Cardiac fibroblast (primary cell): ENCODE measurements at places on chromosomes 6 and 20.
A peak's percentile ranks its signal among the peaks of the same experiment; 100 is the strongest.

- DNase-seq = no peak
Measured at GRCh38 chr20:44247131-44247571, at the start of gene GDAP1L1. Gene GDAP1L1, plus strand, starts transcription at chr20:44247308. Its CDS starts 27 bp downstream, at chr20:44247335.

DNA sequence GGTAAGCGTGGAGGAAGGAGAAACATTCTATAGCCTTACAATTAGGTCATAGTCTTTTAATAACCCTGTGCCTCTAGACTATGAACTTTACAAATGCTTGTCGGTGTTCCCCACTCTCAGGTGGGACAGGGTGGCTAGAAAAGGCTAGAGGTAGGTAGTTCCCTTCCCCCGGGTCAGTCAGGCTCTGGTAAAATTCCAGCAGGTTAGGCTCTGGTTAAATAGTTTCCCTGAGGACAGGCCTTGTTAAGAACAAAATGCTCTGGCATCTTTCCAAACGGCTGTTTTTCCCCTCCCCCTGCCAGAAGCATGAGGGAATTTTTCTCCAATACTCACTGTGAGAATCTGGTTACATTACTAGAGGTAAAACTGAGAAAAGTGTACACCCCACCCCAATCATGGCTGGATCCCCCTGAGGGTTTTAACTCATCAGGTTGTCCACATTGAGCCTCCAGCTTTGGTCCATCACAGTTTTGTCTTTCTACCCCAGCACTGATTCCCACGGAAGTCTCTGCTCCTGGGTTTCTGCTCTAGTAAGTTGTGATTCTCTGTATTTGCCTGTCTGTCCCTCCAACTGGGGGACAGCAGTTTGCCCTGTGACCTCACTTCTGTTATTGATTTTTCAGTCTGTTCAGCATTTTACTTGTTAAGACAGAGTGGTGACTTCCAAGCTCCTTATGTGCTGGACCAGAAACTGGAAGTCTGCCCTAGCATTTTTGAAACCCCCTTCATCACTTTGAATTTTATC is 84.7 kb upstream of the ADGRF1 start:
- DNase-seq = peak; percentile 60

- DNase-seq = no peak
Measured at GRCh38 chr20:10132387-10132786, 86.2 kb upstream of the SNAP25 start.

DNA sequence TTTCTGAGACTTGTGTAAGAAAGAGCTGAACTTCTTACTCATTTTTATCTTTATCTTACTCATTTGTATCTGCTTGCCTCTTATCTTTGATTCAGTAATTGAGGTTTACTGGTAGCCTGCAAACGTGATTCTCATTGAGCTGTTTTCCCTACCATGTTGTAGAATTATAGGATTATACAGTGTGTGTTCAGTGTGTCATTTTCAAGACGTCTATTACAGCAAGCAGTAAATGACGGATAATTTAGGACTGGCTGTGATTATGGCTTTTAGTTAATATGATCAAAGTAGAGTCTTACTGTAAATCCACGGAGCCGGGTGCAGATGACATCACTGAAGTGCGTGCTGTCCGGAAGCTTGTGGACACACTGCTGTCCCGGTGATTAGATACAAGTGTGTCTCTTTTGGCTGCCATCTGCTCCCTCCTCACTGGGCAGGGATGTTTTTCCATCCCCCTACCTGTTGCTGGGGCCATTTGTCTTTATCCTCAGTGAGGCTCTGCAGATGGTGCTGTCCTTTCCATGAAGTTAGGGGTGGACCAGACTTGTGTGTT is 6.0 kb downstream of the NELFCD start:
- DNase-seq = no peak

GRCh38 chr6:155505608-155505989 is 50.0 kb upstream of the NOX3 start:
- DNase-seq = peak; percentile 33

GRCh38 chr20:35307666-35308653 is 15.7 kb upstream of the FAM83C start:
- DNase-seq = peak; percentile 82

- DNase-seq = no peak
Measured at GRCh38 chr6:33996120-33996475, 149.8 kb downstream of the GRM4 start.

DNA sequence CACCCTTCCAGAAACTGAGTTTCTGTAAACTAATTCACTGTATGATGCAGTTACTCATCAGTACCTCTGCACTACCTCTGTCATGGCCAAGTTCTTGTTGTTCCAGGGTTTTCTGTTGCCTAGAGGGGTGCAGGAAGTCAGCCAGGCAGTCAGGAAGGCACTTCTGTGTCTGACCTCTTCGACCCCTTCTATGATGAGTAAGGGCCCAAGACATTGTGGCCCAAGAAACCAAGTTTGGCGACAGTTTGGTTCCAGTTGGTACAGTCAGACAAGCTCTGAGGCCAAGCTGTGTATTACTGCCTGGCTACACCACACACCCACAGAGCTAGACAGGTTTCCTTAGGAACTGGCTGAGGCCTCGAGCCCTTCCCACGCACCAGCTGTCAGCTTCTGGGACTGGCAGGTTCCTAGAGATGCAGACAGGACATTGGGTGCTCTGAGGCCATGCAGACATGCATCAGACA is 41.2 kb downstream of the TRAF3IP2 start:
- peak; percentile 60 for DNase-seq

DNA sequence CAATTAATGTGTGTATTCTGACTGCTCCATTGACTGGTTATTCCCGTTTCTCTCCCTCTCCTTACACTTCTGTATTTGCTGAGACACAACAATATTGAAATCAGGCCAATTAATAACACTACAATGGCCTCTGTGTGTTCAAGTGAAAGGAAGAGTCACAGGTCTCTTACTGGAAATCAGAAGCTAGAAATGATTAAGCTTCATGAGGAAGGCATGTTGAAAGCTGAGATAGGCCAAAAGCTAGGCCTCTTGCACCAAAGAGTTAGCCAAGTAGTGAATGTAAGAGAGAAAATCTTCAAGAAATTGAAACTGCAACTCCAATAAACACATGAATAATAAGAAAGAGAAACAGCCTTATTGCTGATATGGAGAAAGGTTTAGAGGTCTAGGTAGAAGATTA is 489.5 kb upstream of the CITED2 start:
- DNase-seq = no peak

GRCh38 chr6:144336900-144337299 is 51.8 kb downstream of the UTRN start:
- no peak for DNase-seq

- no peak for DNase-seq
Measured at GRCh38 chr6:25410102-25410501, 130.9 kb downstream of the CARMIL1 start.

- DNase-seq = no peak
Measured at GRCh38 chr6:136566007-136566487, 15.8 kb upstream of the MAP7 start.

- DNase-seq = no peak
Measured at GRCh38 chr20:52256454-52256853, 64.9 kb upstream of the ZFP64 start.

DNA sequence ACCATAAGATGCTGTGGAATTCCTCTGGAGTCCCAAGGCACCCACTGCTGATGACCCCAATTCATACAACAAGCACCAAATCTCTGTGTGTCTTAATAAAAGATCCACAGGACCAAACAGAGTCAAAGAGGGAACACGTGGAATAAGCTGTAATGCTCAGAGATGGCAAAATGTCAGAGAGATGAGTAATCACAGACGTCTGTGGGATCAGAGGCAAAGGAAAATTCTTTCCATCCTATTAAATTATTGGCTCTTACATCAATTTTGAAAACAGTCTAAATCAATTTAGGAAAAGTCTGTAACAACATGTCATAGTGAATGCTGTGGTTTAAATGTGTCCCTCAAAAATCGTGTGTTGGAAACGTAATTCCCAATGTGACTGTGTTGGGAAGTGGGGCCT is 17.5 kb upstream of the SAMD3 start:
- DNase-seq = peak; percentile 54

DNA sequence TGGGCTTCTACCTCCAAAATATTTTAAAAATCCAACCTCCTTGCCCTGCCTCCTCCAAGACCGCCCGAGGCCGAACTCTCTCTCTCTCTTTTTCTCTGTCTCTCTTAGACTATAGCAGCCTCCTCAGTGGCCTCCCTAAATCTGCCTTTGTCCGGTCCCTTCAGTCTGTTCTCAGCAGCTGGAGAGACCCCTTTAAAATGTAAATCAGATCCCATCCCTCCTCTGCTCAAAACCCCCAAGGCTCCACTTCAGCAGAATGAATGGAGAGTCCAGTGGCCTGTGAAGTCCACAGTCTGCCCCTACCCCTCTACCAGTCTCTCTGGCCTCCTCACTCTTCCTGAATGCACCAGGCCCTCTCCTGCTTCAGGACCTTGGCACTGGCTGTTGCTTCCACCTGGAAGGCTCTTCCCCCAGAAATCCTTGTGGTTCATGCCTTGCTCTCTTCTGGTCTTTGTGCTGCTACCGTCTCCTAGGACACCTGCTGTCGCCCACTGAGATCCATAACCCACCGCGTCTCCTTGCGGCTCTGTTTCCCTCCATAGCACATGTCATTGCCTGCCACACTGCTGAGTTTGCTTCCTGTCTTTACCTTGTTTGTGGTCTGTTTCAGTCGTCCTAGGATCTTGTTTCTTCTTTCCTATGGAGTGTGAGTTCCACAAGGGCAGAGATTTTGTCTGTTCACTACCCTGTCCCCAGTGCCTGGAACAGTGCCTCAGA is 6.0 kb downstream of the MLN start:
- no peak for DNase-seq

DNA sequence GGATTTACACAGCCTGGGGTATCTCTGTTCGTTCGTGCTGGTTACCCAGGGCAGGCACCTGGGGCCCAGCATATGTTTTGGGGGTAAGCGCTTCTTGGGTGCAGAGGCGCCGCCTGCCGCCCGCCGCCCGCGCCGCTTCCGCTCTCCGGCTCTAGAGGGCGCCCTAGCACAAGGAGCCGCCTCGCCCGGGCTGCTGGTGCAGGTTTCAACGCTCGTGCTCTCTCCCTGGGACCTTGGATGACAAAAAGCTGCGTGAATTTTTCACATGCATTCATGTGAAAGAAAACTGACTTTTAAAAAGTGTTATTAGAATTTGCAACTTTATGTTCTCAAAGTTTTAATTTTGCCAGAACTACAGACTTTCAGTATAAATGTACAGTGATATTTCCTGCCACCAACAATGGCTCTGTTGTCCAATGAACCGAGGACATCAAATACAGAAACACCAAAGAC is 32.5 kb downstream of the PRR18 start:
- DNase-seq = peak; percentile 56

DNA sequence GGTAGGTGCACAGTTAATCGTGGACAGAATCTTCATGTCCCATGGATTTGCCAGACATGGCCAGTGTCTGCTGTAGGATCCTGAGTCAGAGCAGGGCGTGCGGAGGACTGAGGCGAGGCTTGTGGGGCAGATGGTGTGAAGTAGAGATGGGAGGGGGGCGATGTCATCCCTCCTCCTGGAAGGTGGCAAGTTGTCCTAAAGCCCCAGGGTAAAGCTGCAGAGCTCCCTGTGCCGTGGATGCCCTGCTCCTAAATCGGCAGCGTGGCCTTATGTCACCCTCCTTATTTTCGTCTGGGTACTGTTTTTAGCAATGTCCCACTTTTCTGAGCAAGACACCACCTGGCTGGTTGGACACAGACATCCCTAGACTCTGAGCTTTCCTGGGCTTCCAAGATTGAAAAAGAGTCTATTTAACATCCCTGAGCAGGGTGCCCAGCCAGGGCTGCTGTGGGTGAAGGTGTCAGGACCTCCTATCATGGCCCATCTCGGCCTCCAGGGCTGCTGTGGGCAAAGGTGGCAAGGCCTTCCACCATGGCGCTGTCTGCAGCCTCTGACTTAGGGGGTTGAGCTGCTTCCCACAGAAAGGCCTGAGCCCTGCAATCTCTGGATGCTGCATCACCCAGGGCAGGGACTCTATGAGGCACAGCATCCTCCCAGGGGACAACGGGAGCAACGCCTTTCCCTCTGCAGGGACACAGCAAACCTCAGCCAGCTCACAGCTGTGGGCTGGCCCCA is 145.4 kb downstream of the TTLL2 start:
- DNase-seq = no peak

DNA sequence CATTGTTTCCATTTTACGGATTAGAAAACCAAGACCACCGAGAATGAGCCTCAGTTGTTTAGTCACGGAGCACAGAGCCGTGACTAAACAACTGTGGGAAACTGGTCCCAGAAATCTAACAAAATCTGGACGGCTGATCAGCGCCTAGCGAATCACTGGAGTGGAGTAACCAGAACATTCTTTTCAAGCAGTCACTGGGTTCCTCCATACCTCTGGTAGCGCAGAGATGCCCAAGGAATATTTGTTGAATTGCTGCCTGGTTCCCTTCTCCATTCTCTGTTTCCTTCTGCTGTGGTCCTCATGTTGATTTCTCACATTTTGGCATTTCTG is 62.0 kb downstream of the GPX5 start:
- peak; percentile 20 for DNase-seq

GRCh38 chr20:10982692-10983091 is 308.9 kb upstream of the JAG1 start:
- peak; percentile 91 for DNase-seq

DNA sequence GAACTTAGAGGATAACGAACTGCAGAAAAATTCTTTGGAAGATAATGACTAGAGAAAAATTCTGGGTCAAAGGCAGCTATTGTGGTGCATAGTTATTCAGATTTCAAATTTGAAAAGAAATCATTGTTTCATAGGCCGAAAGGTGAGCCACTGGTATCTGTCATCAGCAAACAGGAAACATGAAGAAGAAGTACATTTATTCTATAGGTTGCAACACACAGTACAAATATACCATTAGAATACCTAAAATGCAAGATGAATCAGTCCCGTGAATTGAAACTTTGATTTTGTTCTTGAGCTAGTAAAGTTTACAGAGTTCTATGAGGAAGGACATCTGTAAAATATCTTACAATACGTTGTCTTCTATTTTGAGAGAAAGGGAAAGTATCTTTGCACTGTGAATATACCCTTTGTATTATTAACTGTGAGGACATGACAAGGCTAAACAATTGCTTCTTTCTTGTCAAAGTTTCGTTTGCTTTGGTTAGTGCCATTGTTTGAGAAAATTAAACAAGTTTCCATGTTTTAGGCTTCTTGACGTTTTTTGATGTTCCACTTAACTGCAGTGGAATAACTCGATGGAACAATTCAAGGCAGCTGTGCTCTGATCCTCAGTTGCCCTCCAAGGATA is 84.7 kb downstream of the HDGFL1 start:
- no peak for DNase-seq

DNA sequence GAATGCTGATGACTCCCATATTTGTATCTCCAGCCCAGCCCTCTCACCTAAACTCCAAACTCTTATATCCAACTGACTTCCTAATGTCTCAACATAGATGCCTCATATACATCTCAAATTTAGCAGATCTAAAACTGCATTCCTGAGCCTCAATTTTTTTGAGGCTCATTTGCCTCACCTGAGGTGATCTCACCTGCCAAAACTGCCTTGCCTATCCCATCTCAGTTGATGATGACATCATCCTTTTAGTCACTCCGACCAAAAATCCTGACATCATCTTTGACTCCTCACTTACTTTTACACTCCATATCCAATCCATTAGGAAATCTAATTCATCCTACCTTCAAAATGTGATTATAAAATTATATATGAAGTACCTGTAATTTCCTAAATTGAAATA is 25.6 kb upstream of the SLPI start:
- DNase-seq = no peak

- DNase-seq = no peak
Measured at GRCh38 chr6:108883172-108883571, 35.0 kb downstream of the ARMC2 start.
